ENCODE measurements at places on chromosomes 4 and X.

DNA sequence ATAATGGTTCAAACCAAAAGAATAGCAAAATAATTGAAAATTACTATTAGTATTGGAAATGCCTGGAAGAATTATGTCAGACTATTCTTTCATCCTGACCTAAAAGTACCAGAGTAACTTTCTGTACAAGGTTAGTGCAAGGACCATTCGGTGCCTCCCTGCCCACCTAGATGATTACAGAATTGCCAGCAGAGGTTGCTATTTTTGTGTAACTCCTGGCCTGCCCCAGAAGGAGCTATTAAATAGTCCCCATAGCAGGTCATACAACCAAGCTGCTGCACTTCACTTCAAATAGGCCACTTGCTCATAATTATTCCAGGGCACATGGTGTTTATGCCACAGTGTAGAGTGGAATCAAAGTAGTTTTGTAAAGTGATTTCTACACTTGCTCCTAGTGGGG lies 831.1 kb upstream of the PABPC4L start:
- no peak for DNase-seq

GRCh38 chr4:683982-684622 lies 4.8 kb downstream of the SLC49A3 start:
- peak; percentile 72 for DNase-seq

- DNase-seq, result peak; percentile 37
These were observed 110.2 kb upstream of the MYOZ2 start for GRCh38 chr4:119025420-119025819.

GRCh38 chr4:129138810-129139496 lies 43.0 kb downstream of the C4orf33 start:
- no peak for DNase-seq

- DNase-seq, result no peak
These were observed 72.9 kb upstream of the SPIN4 start for GRCh38 chrX:63424063-63424462.

GRCh38 chr4:61918987-61919386 lies 718.9 kb downstream of the ADGRL3 start:
- no peak for DNase-seq

DNA sequence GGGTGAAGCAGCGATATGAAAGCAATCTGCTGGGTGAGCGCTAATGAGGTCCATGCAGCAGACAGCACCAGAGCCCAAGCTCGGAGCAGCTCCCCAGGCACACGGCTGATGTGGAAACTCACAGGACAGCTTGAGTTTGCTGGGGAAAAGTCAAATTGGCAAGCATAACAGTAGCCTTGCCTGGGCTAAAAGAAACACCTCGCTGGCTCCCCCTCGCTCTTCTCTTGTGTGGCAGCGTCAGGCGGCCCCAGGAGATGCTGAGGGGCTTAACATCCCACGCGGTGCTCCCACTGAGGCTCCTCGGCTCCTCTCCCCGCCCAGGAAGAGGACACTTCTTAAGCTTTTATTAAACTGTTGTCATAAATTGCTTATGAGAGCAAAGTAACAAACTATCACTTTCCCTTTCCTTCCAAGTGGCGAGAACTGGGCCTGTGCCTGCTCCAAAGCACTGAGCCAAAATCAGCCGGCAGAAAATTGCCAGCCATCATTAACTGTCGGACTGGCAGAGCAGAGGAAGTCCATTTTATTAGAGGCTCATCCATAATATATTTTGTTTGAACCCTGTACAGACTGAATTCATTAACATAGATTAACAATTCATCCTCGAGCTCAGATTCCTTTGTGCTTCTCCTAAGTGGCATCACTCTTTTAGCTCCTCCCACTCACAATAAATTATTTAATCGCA lies 111.4 kb downstream of the TSPAN5 start:
- no peak for DNase-seq

- DNase-seq, result no peak
These were observed 16.3 kb downstream of the SPRY1 start for GRCh38 chr4:123412700-123413512.

- no peak for DNase-seq
These were observed 3.7 kb upstream of the ANTXR2 start for GRCh38 chr4:80076681-80077080.

GRCh38 chr4:20761382-20761781 lies 61.1 kb downstream of the PACRGL start:
- DNase-seq, result no peak

- DNase-seq, result no peak
These were observed 128.7 kb downstream of the AKAP4 start for GRCh38 chrX:50072110-50072509.

DNA sequence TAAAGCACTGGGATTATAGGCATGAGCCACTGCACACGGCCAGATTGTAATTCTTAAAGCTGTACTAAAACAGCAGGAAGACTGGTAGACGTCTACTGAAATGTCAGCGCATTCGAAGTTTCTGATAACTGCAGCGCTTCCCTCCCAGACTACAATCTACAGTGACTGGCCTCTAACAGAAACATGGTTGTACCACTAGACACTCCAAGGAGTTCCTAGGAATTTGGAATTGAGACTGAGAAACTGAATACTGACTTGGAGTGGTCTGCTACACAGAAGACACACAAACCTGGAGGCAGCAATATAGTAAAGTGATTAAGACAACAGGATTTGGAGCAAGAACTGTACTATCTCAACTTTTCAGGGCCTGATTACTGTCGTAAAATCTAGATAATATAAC lies 937 bp downstream of the HELQ start:
- no peak for DNase-seq

- DNase-seq, result no peak
These were observed 15.3 kb upstream of the RAB9B start for GRCh38 chrX:103847174-103847870.

GRCh38 chrX:26915064-26915463 lies 548.1 kb downstream of the PPP4R3C start:
- no peak for DNase-seq

DNA sequence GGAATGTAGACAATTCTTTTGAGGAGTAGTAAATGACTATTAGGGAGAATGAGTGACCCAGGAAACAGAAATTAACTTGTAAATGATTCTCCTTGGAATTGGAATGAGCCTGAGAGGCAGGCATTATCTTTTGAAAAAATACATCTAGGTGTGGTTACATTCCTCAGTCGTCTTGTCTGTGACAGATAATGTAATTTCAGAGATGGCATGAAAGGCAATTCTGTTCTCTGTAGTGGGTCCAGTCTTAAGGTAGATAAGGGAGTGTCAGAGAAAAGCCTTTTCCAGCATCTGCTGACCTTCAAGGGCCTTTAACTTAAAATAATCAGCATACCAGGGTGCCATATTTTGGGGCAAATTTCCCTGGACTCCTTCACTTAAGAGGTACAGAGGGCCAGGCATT lies 35.1 kb downstream of the HERC6 start:
- no peak for DNase-seq

DNA sequence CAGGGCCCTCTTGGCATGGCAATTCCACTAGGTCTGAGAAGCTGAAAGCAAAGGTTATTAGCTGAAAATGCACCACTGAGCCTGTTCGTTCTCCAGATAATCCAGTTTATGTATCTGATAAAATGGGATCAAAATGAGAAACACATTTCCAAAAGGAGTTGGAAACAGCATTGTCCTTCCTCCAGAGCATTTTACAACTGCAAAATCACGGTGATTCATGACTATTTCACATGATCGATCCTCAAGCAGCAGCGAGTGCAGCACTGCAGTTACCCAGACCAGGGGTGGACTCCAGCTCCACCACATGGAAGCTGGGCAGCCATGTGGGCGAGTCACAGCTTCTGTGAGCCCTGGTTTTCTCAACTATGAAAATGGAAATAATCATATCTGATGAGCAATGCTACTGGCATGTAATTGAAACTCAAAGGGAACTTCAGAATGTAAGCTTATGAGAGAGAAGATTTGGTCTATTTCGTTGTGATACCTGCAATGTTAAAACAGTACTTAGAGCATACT lies 78.7 kb upstream of the MSX1 start:
- no peak for DNase-seq

GRCh38 chrX:9285342-9285771 lies 179.5 kb upstream of the TBL1X start:
- DNase-seq, result no peak

DNA sequence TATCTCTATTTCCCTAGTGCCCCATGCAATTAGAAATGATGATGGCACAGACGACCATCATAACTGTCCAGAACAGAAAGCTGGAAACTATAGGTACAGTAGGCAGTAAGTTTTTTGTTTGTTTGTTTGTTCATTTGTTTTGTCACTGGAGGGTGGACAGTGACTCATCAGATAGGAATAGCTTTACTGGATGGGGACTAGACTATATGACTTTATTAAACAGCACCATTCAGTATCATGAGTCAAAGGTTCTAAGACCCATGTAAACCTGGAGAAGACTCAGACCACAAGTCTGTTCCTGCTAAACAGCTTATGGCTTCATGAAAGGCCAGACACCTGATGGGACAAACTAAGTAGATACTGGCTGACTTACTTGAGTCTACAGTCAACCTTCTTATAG lies 38.4 kb downstream of the PLAC1 start:
- DNase-seq, result no peak

DNA sequence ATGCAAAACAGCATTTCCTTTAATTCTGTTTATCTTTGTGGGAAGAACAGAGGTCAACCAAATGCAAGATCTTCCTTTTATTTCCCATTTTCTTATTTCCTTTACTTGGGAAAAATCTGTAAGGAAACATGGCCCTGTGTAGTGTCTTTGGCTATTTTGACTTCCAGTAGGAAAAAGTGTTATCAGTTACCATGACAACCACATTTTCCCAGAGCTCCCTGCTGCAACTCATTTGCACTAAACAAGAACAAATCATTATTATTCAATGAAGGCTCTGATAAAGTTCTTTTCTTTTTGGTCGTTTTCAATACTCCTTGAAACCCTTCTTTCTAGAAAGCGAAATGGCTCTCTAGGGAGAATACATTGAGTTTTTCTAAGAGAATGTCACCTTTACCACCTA lies 117.2 kb upstream of the DDX53 start:
- DNase-seq, result no peak

- DNase-seq, result no peak
These were observed 4.6 kb upstream of the SERTM2 start for GRCh38 chrX:111506826-111507225.

DNA sequence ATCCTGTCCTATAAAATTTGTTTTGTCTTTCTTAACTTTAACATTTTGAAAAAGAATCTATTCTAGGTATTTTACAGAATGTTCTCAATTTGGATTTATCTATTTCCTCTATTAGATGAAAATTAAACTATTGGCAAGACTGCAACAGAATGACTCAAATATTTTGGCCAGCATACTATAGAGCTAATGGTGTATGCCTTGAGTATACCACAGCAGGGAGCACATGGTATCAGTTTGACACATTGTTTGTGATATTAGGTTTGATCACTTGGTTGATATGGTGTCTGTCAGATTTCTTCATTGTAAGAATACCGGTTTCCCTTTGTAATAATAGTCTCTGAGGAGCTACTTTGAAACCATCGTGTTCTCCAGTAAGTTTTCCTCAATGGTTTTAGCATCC lies 87.8 kb upstream of the NPNT start:
- DNase-seq, result no peak

GRCh38 chr4:57147335-57148060 lies 37.3 kb upstream of the IGFBP7 start:
- DNase-seq, result no peak

- DNase-seq, result no peak
These were observed 485 bp downstream of the AADAT start for GRCh38 chr4:170089274-170089667.

DNA sequence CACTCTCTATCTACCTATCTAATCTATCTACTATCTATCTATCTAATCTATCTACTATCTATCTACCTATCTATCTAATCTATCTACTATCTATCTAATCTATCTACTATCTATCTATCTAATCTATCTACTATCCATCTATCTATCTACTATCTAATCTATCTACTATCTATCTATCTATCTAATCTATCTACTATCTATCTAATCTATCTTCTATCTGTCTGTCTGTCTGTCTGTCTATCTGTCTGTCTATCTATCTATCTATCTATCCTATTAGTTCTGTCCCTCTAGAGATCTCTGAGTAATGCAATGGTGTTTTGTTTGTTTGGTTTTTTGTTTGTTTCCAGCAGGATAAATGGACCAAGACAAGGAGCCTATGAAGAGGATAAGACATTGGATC lies 9.4 kb upstream of the ASMTL start:
- DNase-seq, result no peak

GRCh38 chr4:141127884-141128283 lies 5.4 kb downstream of the RNF150 start:
- no peak for DNase-seq

DNA sequence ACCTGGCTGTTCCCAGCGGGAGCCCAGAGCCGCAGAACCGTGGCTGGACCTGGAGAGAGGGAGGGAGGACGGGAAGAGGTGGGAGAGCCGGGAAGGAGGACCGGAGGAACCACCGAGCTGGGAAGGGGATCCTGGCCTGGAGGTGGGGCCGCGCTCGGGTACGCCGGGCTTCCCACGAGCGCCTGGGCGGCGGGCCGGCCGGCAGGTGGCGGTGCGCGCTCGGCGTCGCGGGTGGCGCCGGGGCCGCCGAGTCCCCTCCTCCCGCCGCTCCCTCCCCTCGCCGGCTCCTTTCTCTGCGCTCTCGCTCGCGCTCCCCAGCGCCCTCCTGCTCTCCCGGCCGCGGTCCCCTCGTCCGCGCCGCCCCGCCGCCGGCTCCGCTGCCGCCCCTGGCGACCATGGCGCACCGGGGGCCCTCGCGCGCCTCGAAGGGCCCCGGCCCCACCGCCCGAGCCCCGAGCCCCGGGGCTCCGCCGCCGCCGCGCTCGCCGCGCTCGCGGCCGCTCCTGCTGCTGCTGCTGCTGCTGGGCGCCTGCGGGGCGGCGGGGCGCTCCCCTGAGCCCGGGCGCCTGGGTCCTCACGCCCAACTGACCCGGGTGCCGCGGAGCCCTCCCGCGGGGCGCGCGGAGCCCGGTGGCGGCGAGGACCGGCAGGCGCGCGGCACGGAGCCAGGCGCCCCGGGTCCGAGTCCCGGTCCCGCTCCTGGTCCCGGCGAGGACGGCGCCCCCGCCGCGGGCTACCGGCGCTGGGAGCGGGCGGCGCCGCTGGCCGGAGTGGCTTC lies at the start of gene SORCS2:
TSS of gene SORCS2 (plus strand) at position 287 of the 778 bp plus-strand sequence.
- DNase-seq, result peak; percentile 64

- DNase-seq, result no peak
These were observed 84.8 kb downstream of the CHIC1 start for GRCh38 chrX:73647632-73648322.

DNA sequence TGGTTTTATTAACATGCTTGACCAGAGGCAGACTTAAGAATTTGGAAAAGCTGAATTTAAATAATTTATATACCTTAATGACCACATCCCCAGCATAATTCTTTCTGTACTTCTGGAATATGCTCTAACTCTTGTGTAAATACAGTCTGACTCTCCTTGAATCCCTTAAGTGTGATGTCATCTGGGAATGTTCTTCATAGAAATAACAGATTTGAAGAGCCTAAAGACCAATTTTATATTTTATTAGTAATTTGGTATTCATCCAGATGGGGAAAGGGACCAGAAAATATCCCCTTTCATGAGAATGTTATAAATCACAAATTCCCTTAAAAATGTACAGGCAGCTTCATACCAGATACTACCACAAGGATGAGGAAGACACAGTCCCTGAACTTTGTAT lies 58.3 kb downstream of the KCNIP4 start:
- DNase-seq, result no peak

- DNase-seq, result no peak
These were observed 52.1 kb downstream of the TSC22D3 start for GRCh38 chrX:107723511-107723910.

Data from left ventricle myocardium inferior (tissue), 1 donor.